ENCODE measurements at places on chromosomes 12 and 14.

DNA sequence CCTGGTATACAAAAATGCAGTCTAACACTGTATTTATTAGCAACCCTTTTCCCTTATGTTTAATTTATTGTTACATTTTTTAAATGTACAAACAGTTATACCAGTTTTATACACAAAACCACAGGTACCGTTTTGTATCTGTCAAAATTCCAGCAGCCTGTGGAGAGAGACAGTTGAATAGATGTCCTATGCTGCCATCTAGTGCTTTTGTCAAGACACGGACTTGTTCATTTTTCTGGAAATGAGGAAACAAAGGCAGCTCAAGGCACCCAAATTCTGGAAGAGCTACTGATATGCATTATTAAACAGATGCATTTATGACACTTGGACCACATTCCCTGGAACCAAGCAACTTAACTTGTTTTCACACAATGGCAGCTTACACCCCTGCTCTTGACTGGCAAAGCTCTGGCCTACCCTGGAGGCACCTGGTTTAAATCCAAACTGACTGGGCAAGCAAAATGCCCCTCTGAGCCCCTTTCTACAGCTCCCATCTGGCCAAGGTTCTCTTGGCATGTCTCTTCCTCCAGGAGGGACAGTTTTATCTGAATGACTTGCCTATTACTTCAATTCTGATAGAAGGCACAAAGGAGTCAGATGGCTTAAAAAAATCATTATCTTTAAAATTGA lies 286.9 kb upstream of the PRKD1 start:
- no peak for DNase-seq

DNA sequence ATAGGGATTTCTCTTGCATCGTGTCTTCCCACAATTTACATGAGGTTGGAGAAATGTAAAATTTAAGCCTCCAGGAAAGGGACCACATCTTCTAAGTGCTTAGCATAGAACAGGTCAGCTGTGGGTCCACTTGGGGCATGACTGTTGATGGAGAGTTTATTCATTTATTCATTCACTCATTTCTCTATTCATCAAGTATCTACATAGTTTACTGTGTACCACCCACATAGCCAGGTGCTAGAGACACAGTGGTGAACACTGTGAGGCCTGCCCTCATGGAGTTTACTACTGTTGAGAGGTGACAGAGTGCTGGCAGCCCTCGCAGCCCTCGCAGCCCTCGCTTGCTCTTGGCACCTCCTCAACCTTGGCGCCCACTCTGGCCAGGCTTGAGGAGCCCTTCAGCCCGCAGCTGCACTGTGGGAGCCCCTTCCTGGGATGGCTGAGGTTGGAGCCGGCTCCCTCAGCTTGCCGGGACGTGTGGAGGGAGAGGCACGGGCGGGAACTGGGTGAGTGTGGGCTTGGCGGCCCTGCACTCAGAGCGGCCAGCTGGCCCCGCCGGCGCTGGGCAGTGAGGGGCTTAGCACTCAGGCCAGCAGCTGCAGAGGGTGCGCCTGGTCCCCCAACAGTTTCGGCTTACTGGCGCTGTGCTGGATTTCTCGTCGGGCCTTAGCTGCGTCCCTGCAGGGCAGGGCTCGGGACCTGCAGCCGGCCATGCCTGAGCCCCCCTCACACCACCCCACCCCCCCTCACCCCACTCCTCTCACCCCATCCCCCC lies 1.7 kb upstream of the JPH4 start:
- no peak for DNase-seq

- no peak for DNase-seq
These were observed 210.7 kb upstream of the TMEM132C start for GRCh38 chr12:128056136-128056801.

DNA sequence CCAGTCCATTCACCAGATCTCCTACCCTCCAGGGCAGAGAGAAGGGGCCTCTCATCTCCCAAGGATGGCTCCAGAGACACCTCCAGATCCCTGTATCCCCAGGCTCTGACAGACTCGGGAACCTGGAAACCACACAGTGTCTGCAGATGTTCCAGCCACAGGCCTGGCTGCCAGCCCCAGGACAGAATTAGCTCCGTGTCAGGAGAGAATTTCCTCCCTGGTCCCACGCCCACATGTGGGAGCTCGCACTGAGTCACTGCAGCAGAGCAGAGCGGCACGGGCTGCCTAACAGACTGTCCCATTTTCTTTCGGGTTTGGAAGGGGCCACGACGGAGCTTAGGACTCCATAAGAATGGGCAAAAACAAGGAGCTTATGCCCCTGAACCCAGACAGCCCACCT lies 33.6 kb downstream of the CMKLR1 start:
- no peak for DNase-seq

- no peak for DNase-seq
These were observed 79.1 kb downstream of the CMKLR1 start for GRCh38 chr12:108260039-108260438.

DNA sequence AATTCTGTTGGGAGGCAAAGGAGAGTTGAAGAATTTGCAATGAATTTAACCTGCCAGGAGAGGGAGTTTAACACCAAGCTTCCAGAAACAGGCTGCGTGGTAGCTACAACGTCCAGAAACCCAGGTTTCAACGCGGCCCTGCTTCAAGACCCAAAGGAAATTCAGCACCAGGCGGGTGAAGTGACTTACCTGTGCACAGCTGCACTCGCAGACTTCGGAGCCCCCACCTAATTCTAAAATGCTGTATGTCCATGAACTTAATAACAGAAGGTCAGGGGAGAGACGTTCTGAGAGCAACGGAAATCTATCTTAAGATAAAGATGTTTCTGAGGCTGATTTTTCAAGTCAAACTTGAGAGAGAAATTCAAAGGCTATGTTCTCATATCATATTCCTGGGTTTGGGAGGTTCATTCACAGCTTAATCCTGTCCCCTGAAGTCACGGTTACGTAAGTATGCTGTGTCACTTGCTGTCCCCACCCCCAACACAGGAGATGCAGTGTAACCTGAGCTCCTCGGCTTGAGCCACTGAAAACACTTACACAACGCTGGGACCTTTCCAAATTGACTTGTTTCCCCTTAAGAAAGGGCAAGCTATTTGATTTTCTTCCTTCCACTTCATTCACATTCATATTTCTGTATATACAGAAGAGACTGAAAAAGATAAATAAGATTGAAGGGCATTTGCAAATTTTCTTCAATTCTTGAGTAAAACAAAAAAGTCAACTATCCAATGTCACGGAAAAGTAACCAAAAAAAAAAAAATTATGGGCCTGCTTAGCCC lies 22.7 kb downstream of the CLIP1 start:
- peak; percentile 32 for DNase-seq

DNA sequence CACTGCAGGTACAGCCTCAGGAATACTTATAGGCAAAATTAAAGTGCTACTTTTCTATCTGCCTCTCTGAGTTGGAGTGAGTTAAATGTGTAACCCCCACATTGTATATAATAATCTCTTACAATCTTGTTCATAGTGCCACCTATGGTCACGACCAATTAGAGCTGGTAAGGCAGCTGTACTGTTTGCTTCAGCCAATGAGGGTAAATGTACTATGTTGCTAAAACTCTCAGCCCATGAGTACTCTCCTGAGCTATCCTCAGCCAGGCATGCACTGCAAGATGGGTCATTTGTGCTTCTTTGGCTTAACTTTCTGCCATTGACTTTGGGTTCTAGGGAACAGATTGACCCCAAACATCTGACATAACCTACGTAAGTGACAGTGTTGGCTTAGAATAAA lies 15.0 kb upstream of the MDM2 start:
- no peak for DNase-seq

- DNase-seq: peak; percentile 28
These were observed 748 bp downstream of the MAPKAPK5 start for GRCh38 chr12:111842556-111843396.

GRCh38 chr12:120239776-120240494 lies 25.6 kb downstream of the PXN start:
- DNase-seq: no peak

- no peak for DNase-seq
These were observed 29.5 kb upstream of the TMX1 start for GRCh38 chr14:51210594-51210993.

DNA sequence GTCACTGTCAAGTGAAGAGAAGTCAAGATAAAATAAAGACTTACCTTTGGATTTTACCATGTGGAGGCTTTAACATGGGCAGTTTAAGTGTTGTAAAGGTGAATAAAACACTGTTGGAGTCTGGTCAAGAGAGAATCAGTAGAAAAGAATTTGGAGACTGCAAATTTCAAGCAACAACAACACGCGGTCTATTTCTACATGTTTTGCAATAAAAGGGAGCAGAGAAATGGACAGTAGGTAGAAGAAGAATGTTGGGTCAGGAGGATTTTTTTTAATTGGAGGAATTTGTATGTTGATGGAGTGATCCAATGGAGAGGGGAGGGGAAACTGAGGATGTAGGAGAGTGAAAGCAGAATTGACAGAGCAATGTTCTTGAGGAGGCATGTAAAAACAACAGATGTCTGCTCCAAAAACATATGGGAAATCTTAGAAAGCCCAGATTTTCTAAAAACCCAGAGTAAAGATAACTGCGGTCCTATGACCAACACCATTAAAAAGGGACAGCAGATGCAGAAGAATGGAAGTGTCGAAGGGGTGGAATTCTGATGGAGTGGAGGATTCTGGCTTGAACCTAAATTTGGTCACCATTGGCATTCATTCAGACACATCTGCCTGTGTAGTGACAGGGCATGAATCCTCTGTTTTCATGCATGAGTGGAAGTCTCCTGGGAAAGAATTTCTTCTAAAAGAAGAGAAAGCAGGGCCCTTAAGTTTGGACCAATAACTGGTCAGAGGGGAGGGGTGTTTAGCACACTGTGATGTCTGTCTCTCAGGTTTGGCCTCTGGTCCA lies 68.0 kb upstream of the OSBPL8 start:
- DNase-seq: no peak

DNA sequence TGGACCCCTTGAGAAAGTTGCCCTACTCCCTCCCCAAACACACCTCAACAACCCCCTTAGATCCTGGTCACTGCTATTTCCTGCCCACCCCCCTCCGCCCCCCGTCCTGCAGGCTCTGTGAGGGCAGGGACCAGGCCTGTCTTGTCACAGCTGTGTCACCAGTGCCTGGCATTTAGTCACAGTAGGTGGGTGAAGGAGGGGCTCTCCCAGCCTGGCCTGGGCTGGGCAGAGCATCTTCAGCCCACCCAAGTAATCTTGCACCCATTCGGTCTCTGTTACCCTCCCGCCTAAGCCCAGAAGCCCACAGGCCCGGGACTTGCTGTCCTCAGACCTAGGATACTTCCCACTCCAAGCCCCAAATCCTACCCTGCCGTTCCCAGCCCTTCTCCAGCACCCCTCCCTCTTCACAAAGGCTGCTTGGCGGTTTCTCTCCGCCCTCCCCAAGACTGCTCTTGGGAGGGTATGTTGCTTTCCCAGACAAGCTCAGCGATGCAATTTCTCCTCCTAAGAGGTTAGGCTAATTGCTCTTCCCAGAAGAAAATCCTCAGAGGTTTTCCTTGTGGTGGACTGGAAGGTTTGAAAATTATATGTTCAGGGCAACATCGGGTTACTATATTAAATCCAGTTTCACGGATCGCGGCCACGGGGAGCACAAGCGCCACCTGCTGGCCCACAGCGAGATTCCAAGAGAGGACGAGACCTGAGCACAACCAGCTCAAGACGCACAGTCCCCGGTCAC lies 50.8 kb upstream of the ZFP36L1 start:
- DNase-seq: peak; percentile 77

DNA sequence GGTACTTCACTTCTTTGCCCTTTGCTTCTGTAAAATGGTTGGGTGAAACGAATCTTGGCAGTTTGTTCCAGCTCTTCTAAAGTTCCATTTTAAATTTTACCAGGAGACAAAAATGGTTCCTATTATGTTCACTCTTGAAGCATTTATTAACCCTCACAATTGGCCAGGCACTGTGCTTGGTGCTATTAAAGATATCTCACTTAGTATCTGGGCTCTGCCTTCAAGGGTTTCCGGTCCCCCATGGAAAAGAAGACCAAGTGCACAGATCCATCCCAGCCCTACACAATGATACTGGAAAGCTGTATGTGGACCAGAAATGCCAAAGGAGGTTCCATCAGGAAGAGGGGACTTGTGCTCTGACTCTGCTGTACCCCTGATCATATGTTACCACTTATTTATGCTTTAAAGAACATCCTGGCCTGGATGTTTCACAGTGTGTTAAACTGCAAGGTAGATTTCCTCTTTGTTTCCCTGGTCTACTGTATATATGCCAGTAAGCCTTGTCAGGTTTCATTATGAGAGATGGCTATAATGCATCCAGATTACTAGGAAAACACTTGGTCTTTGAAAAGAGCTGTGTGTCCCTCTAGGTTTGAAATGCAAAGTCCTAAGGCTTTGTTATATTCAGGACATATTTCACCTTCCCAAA lies 154.8 kb downstream of the PRKCH start:
- DNase-seq: no peak

- DNase-seq: no peak
These were observed 39.1 kb downstream of the FRS2 start for GRCh38 chr12:69509308-69509736.

- DNase-seq: no peak
These were observed 958 bp upstream of the REM2 start for GRCh38 chr14:22882064-22882463.

DNA sequence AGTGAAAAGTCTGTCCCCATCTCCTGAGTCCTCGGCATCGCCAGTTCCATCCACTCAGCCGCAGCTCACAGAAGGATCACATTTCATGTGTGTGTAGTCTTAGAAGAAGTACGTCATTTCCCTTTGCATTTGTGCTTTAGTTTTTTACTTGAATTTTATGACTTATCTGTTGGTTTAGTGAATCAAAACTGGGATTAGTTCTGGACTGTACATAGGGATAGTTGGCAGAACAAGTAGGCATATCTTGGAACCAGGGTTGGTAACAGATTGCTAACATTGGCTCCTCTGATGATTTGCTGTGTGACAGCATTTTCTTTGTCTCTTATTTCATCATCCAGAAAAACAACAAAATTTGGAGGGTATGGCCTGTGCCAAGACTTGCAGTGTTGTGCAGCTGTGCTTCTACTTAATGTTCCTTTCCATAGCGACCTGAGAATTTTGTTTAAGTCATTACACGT lies 69.6 kb upstream of the AEBP2 start:
- no peak for DNase-seq

DNA sequence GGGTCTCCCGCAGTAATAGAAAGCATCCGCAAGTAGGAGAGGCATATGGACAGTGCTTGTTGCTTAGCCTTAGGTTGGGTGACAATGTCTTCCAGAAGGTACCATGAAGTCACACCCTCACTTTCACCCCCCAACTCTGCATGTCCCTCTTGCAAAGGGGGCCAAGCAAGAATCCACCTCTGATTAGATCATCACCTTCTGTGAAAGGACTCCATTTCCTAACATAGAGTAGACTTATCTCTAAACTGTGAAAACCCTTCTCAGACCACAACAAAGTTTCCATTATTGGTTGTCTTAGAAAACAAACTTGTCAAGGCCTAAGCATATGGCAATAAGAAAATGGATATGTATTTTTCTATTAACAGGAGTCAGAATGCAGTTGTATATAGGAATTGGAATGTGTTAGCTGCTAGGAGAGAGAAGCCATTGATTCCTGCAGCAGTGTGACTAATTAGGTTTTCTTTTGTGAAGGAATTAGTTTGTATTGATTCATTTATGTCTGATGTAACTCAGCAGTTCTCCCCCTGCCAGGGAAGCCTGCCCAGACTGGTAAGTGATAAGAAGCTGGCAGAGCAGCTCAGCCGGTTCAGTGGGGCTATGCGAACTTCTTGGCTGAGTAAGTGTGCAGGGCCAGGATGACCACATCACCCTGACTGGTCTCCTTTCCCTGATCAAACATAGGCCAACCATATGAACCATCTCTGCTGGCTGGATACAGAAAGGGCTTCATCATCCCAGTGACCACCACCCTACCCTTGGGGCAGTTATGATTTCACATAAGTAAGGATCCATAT lies 107.3 kb upstream of the CCDC196 start:
- DNase-seq: no peak

All from activated gamma-delta T cell treated with Interleukin-2 at 50 U/mL for 16 hours (primary cell).